ENCODE measurements at places on chromosomes 13 and 19. TPM values are rescaled to one million over a fixed set of nuclear protein-coding genes. Genes with fewer than 3 reads are reported as not detected.

ZNF20 gene
- total RNA-seq: 5.0 TPM

KLK14 gene
- not detected for total RNA-seq

COL4A2 gene
- 134 TPM for total RNA-seq

DNA sequence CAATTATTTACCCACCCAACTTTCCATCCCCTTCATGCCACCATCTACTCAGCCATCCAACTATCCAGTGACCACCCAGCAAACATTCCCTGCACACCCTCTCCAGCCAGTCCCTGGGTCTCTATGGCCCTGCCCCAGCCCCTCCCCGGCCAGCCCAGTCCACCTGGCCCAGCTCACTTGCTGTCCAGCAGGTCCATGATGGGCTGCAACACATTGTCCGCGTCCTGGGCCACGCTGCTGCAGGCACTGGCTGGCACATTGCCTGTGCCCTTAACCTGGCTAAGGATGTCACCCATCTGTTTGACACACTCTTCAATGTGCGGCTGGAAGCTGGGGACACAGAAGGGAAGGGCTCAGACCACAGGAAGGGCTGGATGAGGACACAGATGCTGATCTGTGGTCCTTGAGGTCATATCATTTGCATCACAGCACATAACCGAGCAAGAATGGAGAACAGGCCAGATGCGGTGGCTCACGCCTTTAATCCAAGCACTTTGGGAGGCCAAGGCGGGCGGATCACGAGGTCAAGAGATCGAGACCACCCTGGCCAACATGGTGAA, 61.6 kb downstream of the UNC13A start:
- H3K4me1 ChIP-seq: no peaks in the 10 kb centered on the region
- DNase-seq: no peak
- no peak overlapping the region for H3K4me3 ChIP-seq
- no peak overlapping the region for H3K27ac ChIP-seq

DNA sequence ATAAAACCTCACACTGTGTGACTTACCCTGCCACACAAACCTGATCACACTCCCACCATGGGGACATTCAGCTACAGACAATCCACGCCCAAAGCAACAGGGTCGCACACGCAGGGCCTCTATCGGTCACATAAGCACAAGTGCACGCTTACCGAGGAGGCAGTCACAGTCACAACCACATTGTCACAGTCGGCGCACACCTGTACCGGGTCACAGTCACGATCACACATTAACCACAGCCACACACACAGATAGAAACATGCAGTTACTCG, 579 bp downstream of the ZNF566 start:
- peaks cover 10% of the 10 kb centered on the region for H3K4me1 ChIP-seq
- H3K4me3 ChIP-seq: peak overlapping the region; percentile 82
- H3K27ac ChIP-seq: peak overlapping the region; percentile 97
- H3K36me3 ChIP-seq: peaks cover 10% of the 10 kb centered on the region

GRCh38 chr13:44876782-44877324, 112.4 kb downstream of the NUFIP1 start:
- no peak overlapping the region for H3K27ac ChIP-seq
- no peaks in the 10 kb centered on the region for H3K36me3 ChIP-seq
- DNase-seq: no peak
- no peak overlapping the region for H3K4me3 ChIP-seq
- peaks cover 11% of the 10 kb centered on the region for H3K4me1 ChIP-seq

DNA sequence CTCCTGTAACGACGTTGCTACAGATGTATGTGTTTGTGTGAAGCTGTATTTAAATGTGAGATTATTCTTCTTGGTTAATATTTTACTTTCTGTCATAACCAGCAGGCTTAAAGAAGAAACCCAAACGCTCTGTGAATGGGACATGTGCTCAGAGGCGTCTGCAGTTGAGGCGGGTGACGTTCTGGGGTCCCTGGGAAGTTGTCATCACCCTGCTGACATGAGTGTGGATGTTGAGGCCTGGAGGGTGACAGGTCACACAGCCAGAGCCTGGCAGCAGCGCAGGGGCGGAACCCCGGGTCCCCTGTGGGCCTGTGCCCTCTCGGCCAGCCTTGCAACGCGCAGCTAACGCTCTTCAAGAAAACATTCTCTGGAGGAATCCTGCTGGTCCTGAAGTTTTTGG, 16.6 kb downstream of the RASA3 start:
- H3K4me1 ChIP-seq: peaks cover 51% of the 10 kb centered on the region
- no peak for DNase-seq
- peak overlapping the region; percentile 67 for H3K27ac ChIP-seq
- no peaks in the 10 kb centered on the region for H3K27me3 ChIP-seq

DNA sequence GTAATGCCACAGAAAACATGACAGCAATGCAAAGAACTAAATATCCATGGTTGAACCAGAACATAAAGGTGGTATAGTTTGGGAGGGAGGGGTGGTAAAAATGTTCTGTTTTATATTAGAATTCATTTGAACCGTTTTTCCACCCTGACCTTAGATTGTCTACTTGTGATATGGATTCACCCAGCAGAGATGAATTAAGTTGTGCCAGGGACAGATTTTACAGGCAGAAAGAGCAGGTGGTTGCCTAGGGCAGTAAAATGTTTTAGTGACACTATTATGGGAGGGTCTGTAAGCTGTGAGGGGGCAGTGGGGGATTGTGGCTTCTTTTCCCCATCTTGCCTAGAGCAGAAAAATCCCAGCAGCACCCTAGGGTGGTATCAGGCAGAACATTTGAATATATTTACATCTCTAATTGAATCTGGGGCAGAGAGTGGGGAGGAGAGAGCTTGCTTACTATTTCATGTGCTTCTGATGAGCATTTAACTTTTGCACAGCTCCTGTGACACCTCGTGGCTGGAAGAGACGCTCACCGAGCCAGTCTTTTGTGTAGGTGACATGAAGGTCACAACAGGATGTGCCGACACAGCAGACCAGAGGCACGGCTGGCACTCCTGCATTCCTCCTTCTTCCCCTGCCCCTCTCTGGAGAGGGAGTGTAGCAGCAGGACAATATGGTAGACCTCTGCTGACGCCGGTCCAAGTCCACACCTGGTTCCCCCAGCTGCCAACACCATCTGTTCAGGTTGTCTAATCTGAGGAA, 452.3 kb downstream of the IRS2 start:
- no peaks in the 10 kb centered on the region for H3K4me1 ChIP-seq
- H3K36me3 ChIP-seq: no peaks in the 10 kb centered on the region
- no peak overlapping the region for H3K27ac ChIP-seq
- no peaks in the 10 kb centered on the region for H3K27me3 ChIP-seq

- H3K4me3 ChIP-seq: no peak overlapping the region
- no peaks in the 10 kb centered on the region for H3K36me3 ChIP-seq
- H3K27ac ChIP-seq: no peak overlapping the region
- DNase-seq: no peak
- no peaks in the 10 kb centered on the region for H3K4me1 ChIP-seq
These were observed 513.6 kb downstream of the PCDH9 start for GRCh38 chr13:66716538-66716937.

DNA sequence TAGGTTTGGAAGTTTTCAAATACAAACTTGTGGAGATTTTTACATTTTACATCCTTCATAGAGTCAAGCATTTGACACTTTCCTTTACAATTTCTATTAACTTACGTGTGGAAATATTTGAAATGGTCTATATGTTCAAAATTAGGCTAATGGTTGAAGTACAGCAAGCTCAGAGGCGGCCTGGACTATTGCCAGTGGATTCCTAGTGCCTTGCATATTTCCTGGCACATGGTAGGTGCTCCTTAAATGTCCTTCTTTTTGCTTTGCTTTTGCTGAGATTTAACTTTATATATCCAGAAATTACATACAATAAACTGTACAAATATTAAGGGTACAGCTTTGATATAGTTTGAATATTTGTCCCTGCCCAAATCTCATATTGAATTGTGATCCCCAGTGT, 93.9 kb downstream of the UBL3 start:
- H3K4me3 ChIP-seq: no peak overlapping the region
- H3K27me3 ChIP-seq: no peaks in the 10 kb centered on the region
- no peak overlapping the region for H3K27ac ChIP-seq
- no peaks in the 10 kb centered on the region for H3K4me1 ChIP-seq
- DNase-seq: no peak

C19orf18 gene
- not detected for total RNA-seq

SERPINE3 gene
- total RNA-seq: not detected

- no peak overlapping the region for H3K4me3 ChIP-seq
- H3K36me3 ChIP-seq: no peaks in the 10 kb centered on the region
- no peaks in the 10 kb centered on the region for H3K4me1 ChIP-seq
These were observed 429.6 kb downstream of the KLF12 start for GRCh38 chr13:73704587-73704986.

- H3K27ac ChIP-seq: no peak overlapping the region
- H3K4me3 ChIP-seq: no peak overlapping the region
- H3K36me3 ChIP-seq: no peaks in the 10 kb centered on the region
- no peaks in the 10 kb centered on the region for H3K4me1 ChIP-seq
- DNase-seq: no peak
These were observed 189.2 kb downstream of the DLEU7 start for GRCh38 chr13:50654331-50654730.

DNA sequence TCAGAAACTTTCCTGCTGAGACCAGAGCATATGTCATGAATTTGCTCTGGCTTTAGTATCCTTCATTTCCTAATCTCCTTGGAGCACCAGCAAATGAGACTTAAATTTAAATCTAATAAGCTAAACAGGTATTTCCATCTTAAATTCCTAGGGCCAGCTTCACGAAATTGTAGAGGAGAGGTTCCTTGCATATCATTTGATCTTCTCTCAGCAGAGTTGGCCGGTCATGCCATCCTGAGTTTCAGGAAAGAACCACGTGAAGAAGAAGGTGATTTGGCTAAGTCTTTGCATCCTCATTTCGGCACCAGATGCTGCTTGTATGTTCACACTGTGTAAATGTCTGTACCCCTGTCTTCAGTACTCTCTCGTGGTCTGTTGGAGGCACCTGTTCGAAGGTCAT, 370.4 kb upstream of the NBEA start:
- no peak for DNase-seq
- no peaks in the 10 kb centered on the region for H3K27me3 ChIP-seq
- H3K4me3 ChIP-seq: no peak overlapping the region
- no peak overlapping the region for H3K27ac ChIP-seq

GRCh38 chr19:56595548-56595899, 422 bp downstream of the ZNF71 start:
- no peaks in the 10 kb centered on the region for H3K4me1 ChIP-seq
- peaks cover under 1% of the 10 kb centered on the region for H3K36me3 ChIP-seq
- H3K4me3 ChIP-seq: peak overlapping the region; percentile 94
- no peak for DNase-seq

IL12RB1 gene
- not detected for total RNA-seq

GRCh38 chr19:1999856-2000515, 15.5 kb downstream of the BTBD2 start:
- no peak for DNase-seq
- peaks cover 21% of the 10 kb centered on the region for H3K36me3 ChIP-seq
- H3K4me3 ChIP-seq: no peak overlapping the region
- no peaks in the 10 kb centered on the region for H3K4me1 ChIP-seq
- H3K27me3 ChIP-seq: no peaks in the 10 kb centered on the region
- H3K27ac ChIP-seq: no peak overlapping the region

OR7C1 gene
- not detected for total RNA-seq

TMPRSS9 gene
- not detected for total RNA-seq

- peak within 1 kb of the TSS; percentile 82 for H3K4me3 ChIP-seq
- no peaks in the 10 kb centered on the region for H3K27me3 ChIP-seq
- DNase-seq: peak; percentile 91
- peaks cover 21% of the 10 kb centered on the region for H3K36me3 ChIP-seq
These were observed at the start of gene LRFN3 for GRCh38 chr19:35935911-35936737. TSS of gene LRFN3 (plus strand) at chr19:35936374. CDS start at chr19:35939426, 3,052 bp downstream.

GRCh38 chr13:29131881-29132668, 311.9 kb downstream of the MTUS2 start:
- H3K4me3 ChIP-seq: no peak overlapping the region
- no peaks in the 10 kb centered on the region for H3K36me3 ChIP-seq
- H3K27me3 ChIP-seq: no peaks in the 10 kb centered on the region
- H3K27ac ChIP-seq: no peak overlapping the region
- no peaks in the 10 kb centered on the region for H3K4me1 ChIP-seq
- DNase-seq: no peak

DNA sequence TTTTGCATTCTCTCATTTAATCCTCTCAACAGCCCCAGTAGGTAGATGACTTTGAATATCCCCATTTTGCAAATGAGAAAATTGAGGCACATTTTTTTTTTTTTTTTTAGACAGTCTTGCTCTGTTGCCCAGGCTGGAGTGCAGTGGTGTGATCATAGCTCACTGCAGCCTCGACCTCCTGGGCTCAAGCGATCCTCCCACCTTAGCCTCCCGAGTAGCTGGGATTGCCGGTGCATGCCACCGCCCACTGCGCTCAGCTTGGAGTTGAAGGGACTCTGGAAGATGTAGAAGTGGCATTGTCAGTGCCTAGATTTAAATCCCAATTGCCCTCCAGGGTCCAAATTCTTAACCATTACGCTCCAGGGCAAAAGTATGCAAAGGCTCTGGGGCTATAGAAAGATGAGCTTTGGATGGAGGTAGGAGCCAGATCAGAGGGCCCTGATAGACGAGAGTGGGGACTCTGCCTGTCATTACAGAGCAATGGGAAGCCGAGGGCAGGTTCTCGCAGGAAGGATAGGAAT, 813 bp upstream of the MCOLN1 start:
- peak overlapping the region; percentile 90 for H3K4me3 ChIP-seq
- peaks cover 47% of the 10 kb centered on the region for H3K4me1 ChIP-seq
- DNase-seq: peak; percentile 7
- peak overlapping the region; percentile 82 for H3K27ac ChIP-seq
- H3K36me3 ChIP-seq: peaks cover 4% of the 10 kb centered on the region

DNA sequence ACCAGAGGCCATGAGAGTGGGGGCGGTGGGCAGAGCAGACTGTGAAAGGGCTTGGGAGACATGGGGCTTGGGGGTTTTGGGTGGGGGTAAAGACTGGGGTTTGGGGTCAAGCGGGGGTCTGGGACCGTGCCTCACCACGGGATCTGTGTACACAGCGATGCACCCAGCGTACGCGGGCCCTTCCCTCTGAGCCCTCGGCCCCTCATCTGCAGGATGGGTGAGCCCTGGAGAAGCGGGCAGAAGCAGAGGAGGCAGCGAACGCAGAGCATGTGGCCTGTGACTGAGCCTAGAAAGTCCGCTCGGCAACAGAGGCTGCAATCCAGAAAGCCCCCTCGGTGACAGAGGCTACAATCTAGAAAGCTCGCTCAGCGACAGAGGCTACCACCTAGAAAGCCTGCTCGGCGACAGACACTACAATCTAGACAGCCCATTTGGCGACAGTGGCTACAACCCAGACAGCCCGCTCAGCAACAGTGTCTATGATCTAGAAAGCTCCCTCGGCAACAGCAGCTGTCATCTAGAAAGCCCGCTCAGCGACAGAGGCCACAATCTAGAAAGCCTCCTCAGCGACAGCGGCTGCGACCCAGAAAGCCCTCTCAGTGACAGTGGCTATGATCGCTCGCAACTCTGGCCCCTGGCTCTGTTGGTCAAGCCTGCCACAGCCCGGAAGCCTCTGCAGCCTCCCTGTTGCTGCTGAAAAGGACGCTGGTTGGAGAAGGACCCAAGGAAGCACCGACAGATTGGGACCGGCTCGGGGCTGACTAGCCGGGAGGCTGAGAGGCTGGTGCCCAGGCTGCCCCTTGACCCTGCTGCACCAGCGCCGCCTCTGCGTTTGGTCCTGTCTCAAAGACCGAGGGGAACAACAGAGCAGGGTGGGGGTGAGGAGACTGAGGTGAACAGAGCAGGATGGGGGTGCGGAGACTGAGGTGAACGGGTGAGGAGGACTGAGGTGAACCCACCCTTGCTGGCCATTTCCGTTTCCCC, 68.6 kb downstream of the SPACA7 start:
- no peaks in the 10 kb centered on the region for H3K36me3 ChIP-seq
- no peak overlapping the region for H3K4me3 ChIP-seq
- no peaks in the 10 kb centered on the region for H3K4me1 ChIP-seq
- peaks cover 5% of the 10 kb centered on the region for H3K27me3 ChIP-seq
- peak; percentile 22 for DNase-seq
- no peak overlapping the region for H3K27ac ChIP-seq
